ENCODE measurements at places on chromosomes 5 and 9.

GRCh38 chr9:91412941-91413340, 10.7 kb downstream of the NFIL3 start:
- DNase-seq = no peak

DNA sequence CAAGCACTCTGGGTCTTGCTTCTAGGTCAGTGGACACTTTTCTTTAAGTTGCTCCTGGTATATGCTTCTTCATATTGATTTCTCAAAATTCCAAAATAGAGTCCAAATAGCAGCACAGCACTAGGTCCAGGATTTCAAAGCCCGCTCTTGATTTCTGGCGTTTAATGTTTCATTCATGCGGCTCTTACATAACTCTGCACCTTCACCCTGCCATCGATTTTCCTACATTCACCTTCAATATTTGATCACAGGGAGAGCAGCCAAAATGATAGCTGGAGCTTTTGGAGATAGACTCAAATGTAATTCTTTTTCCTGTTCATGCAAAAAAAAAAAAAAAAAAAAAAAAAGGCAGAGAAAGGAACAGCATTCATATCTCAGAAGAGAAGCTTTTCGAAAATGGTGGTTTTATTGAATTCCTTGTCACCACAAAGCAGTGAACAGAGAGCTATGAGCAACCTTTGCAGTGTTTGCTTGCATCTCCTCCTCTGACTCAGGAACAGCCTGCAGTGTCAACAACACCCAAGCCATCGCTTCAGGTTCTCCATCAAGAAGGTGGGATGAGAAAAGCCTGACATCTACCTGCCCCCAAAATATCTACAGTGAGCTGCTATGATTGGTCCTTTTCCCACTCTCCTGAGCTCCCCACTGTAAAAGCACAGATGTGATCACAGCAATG, 97.8 kb downstream of the MED10 start:
- no peak for DNase-seq

DNA sequence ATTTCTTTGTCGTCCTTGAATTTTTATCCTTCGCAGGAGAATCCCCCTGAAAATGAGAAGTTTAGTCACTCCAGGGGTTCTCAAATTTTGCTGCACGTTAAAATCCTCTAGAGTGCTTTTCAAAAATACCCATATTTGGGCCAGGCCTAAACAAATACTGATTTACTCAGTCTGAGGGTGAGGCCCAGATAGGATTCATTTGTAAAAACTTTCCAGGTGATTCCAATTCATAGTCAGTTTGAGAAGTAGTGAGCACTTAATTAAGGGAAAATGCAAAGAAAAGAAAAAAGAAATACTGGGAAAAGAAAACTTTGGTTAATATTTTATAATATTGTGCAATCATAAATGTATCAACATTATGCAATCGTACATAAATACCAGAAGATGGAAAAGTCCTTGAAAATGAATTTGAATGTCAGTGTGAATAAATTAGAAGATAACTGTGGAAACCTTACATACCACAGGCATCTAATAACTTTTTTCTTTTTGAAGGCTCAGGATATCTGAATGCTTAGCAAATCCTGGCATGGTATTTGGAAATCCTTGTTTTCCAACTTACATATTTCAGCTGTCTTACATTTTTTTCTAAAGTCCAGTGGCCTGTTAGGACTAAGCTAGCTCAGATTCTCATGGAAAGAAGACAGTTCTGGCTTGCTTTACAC, 116.5 kb upstream of the DAPK1 start:
- no peak for DNase-seq

GRCh38 chr5:31218978-31219377, 25.5 kb downstream of the CDH6 start:
- DNase-seq = no peak

DNA sequence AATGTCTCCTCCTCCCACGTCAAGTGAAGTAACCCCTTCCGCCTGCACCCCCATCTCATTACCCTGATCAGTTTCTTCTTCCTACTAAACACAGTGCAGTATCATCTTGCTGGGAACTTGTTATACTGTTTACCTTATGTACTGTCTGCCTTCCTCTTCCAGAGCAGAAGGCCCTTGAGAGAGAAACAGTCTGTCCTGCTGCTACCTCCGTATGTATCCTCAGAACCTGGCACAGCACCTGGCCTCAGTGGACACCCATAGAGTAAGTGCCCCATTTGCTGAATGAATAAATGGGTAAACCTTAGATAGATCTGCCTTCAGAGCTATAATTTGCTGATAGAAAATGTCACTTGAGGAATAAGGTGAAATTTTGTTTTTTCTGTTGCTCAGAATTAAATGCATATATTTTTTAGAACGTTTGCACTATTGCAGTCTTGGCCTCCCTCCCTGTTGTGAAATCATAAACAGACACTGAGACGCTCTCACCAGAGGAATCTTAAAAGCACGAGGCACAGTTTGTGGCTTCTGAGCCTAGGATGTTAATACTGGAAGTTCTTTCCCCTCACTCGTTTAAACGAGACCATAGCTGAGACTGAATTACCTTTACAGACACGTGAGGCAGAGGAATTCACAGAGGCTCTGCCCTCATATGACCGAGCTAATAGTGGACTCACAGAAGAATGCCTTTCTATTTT, 223.1 kb upstream of the DAP start:
- DNase-seq = no peak

DNA sequence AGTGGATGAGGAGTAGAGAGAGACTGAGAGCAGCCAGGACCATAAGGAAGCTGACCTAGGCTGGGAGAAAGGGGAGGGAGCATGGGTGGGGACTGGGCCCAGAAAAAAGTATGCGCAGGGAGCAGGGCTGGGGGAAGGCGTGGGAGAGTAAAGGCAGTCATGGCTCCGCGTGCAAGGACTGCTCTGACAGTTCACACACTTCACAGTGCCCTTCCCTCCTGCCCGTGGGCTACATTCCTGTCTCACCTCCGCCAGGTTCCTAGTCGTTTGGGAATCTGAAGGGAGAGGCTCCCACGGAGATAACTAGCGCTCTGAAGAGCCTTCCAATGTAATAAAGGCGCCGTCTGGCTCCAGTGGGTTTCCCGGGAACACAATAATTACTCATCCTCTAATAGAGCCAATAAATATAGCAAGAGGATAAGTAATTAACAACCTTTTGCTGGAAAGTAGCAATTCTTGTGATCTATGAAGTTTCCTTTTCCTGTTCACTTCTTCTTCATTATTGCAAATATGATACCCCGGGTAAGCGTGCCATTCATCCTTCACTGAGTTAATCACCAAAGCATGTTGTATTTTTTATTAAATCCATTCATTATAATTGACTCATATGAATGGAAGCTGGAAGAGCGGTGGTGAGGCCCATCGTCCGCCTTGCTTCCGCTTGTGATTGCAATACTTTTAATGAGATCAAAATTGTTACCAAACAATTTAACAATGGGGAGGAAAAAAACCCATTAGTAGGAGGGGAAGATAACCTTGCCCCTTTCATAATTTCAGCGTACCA, 39.3 kb downstream of the TTLL11 start:
- DNase-seq = no peak

DNA sequence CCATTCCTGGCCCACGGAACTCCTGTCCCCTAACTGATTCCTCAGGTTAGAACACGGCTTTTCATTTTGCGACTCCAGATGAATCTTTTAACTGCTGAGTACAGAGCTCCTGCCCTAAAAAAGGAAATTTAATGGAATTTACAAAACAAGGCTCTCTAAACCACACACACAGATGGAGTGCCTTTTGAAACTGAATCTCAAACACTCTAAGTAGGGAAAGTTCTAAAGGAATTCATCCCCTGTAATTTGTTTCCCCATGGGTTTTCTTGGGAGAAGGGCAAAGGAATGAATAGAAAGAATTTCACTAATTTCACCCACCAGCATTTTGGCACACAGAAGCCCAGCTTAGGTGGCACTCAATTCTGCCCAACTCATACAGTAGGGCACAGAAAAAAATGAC, 106.5 kb downstream of the THBS4 start:
- no peak for DNase-seq

GRCh38 chr5:167638816-167639215, 652.6 kb upstream of the WWC1 start:
- DNase-seq = no peak

- no peak for DNase-seq
Observed at GRCh38 chr5:150053713-150054392, 32.5 kb downstream of the CSF1R start.

- DNase-seq = no peak
Observed at GRCh38 chr5:141681695-141682641, at the start of gene ARAP3. TSS of gene ARAP3 (minus strand) at chr5:141682230. CDS start at chr5:141680486, 1,744 bp downstream.

GRCh38 chr9:19600538-19600937, 188.3 kb downstream of the SLC24A2 start:
- DNase-seq = no peak

DNA sequence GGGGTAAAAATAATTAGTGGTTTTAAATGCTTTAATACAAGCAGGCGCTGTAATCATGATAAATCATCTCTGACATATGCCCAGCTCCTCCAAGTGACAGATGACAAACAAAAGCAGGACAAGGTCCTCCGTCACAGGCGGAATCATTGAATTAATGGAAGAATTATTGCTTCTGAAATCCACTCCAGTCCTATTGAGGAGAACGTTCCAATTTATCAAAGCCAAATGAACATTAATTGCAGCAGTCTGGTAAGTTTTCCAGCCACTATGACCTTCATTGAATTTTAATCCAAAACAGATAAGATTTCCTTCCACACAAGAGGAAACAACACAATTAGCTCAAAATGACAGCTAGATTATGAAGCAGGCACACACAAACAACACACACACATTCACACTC, 136.8 kb downstream of the ASTN2 start:
- DNase-seq = no peak

DNA sequence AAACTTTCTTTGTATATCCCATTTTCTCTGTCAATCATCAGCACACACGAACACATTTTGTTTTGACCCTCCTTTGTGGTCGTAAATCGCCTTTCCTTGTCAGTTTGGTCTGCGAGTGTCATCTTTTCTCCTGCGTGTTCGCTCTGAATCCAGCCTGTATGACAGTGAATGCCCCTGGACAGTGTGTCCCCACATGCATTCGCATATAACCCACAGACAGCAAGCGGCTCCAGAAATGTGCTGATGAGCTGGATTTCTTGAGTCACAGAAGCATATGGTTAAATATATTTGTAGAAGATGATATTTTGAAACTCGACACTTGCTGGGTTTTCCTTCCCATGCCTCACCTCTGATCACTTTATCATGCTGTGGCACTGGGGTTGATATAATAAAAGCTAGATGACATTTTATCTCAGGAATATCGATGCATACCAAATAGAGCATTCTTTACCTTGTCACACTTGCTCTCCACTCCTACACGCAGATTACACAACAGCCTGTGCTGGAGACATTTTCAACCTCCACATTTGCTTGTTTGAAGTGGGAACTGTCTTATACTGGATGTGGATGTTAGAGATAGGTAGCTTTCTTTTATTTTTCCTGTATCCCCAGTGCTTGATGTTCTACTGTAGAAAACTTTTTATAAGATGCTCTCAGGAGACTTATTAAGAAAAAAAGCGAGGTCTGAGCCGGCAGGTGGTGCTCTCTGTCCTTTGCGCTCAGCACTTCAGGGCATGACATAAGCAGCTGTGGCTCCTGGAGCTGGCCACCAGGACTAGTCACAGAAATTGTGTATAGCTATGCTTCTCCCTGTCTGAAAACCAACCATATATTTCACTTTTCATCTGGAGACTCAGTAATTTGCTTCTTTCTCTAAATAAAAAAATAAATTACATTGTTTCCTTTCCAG, 215.1 kb downstream of the SH3GL2 start:
- no peak for DNase-seq

GRCh38 chr9:73613092-73613701, 461.5 kb downstream of the ANXA1 start:
- DNase-seq = no peak

DNA sequence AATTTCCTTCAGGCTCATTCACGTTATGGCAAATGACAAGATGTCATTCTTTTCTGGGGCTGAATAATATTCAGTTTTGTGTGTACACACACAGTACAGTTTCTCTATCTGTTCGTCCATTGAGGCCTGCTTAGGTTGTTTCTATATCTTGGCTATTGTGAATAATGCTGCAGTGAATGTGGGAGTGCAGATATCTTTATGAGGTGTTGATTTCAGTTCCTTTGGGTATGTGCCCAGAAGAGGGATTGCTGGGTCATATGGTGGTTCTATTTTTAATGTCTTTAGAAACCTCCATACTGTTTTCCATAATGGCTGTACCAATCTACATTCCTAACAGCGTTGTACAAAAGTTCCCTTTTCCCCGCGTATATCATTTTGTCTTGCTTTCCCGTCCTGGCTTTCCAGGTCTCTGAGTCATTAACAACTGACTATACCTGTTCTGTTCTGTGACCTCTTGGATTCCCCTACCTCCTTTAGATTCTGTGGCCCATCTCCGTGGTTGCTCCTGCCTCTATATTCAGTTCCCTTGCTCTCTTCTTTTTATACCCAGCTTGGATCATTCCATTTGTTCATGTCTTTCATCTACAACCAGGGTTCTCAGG, 6.8 kb downstream of the SNX30 start:
- DNase-seq = no peak

- DNase-seq = no peak
Observed at GRCh38 chr9:86369810-86370209, 15.6 kb upstream of the TUT7 start.
